ENCODE measurements at places on chromosomes 13 and 19.

- no peak for DNase-seq
Measured at GRCh38 chr19:42233106-42233505, 9.3 kb downstream of the GSK3A start.

- DNase-seq, result no peak
Measured at GRCh38 chr13:112760435-112760834, 70.6 kb downstream of the ATP11A start.

- DNase-seq, result peak; percentile 69
Measured at GRCh38 chr19:2613507-2614295, 88.8 kb downstream of the GNG7 start.

DNA sequence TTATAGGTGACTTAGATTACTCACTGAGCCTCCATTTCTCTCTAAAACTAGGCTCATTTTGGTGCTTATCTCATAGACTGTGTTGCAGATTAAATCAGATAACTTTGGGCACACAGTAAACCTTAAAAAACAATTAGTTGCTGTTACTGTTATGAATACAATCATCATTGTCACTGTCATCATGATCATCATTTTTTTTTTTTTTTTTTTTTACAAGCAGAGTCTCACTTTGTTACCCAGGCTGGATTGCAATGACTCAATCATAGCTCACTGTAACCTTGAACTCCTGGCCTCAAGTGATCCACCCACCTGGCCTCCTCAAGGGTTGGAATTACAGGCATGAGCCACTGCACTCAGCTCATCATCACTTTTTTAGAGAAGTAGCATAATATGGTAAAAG, 60.0 kb downstream of the VWA8 start:
- DNase-seq, result no peak

- no peak for DNase-seq
Measured at GRCh38 chr13:111423168-111423785, 102.8 kb downstream of the TEX29 start.

- DNase-seq, result no peak
Measured at GRCh38 chr13:84430446-84430845, 548.2 kb upstream of the SLITRK1 start.

DNA sequence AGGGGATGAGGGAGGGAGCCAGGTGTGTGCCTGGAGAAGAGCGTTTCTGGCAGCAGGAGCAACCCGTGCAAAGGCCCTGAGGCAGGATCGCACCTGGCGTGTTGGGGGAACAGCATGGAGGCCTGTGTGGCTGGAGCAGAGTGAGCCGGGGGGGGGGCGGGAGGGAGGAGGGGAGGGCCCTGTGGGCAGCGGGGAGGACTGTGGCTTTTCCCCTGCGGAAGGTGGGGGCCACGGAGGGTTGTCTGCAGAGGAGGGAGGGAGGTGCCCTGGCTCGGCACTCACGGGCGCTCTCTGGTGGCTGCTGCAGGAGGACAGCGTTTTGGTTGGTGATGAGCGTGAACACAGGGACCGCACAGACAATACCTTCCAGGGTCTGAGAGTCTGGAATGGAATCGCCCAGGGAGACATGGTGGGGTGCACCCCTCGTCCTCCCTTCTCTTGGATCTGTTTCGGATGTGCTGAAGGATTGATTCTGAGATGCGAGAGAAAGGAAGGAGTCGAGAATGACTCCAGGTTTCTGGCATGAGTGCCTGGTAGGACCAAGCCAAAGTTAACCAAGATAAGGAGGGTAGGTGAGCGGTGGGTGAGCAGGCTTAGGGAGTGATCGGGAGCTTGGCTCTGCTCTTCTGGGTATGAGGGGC, 6.5 kb downstream of the RAB11B start:
- peak; percentile 83 for DNase-seq

GRCh38 chr13:108984251-108984920, 355.0 kb downstream of the MYO16 start:
- DNase-seq, result no peak

GRCh38 chr19:42629191-42629590, 34.5 kb upstream of the CEACAM8 start:
- no peak for DNase-seq

DNA sequence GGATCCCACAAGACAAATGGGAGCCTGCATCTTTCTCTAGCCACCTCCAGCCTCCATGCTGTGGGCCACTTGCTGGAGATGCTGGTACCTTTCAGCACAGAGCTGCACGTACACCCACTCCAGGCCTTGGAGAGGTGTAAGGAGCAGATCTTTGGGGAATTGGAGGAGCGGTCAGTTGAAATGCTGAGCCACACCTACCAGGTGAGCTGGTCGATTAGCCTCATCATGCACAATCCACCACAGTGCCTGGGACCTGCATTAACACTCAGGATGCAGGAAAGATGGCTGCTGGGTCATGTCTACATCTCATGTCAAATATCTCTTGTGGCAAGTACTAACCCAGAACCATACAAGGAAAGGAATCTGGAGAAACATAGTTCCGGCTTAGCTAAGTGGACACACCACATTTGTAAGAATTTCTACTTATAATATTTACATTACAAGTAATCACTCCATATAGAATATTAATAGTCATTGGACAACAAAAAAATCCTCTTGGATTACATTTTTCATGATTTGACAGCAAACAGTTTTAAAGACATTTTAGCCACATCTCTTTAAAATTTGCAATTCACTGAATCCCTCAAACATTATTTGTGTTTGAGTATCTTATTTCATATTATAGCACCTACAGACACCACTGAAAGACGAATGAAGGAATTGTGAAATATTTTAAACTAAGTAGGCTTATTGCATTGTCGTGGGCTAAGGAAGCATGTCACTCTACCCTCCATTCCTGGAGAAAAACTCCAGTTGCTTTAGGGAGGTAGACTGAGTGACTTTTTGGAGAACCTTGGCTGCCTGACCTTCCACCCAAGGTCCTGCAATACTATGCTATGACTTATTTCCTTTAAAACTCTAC, 21.8 kb upstream of the MBNL2 start:
- DNase-seq, result no peak

DNA sequence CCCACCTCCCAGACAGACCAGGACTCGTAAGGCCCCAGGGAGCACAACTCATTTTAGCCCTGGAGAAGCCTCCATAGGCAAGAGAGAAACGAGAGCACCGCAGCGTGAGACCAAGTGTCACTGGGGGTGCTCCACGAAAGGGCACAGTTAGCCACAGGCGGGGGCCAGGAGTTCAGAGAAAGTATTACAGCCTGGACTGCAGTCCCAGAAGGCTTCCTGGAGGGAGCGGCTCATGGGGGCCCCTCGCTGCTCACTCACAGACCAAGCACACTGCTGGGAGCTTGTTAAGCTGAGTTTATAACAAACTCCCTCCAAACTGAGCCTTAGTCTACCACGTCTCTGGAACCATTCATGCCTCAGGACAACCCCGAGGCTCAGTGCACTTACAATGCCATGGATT, 16.5 kb downstream of the ANKRD27 start:
- DNase-seq, result no peak

GRCh38 chr13:102333320-102334198, 68.3 kb downstream of the FGF14 start:
- no peak for DNase-seq

GRCh38 chr13:90680826-90681225, 666.7 kb upstream of the MIR17HG start:
- no peak for DNase-seq

All from HuH-7 (cell line).